ENCODE measurements at places on chromosomes 2 and 18.

DNA sequence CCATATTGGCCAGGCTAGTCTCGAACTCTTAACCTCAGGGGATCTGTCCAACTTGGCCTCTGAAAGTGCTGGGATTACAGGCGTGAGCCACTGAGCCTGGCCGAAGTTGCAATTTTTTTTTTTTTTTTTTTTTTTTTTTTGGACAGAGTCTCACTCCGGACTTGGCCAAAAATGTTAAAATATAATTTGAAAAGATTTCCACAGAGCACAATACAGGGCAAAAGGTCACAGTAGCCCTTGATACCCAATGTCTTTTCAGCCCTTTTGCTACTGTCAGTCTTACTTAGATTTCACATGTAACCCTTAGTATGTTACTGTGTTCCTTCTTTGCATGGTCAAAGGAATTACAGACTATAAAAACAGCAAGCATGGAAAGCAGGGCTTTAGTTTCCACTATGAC is 42.6 kb upstream of the MAPRE2 start:
- DNase-seq, result no peak

GRCh38 chr18:62555135-62555534 is 32.3 kb downstream of the ZCCHC2 start:
- no peak for DNase-seq

GRCh38 chr2:152682663-152683062 is 34.6 kb downstream of the PRPF40A start:
- DNase-seq, result no peak

DNA sequence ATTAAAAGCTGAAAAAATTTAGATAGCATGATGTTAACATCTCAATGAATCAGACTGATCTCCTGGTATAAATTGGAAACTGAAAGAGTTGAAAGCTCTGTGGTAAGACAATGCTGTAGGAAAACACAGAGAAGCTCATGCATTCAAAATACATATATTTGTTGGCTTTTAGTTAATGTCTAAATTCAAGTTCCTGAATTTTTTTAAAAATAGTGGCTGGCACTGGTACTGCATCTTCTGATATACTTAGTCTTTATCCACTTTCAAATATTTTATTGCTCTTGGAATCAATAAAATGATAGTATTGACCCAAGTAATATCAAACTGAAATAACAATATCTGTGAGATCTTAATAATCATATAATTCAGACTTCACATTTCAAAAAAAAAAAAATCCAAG is 151.4 kb upstream of the FIGN start:
- no peak for DNase-seq

- no peak for DNase-seq
Observed at GRCh38 chr2:169716938-169717690, 16.5 kb upstream of the KLHL23 start.
